ENCODE measurements at places on chromosomes 16 and 17. TPM values are rescaled to one million over a fixed set of nuclear protein-coding genes. Genes with fewer than 3 reads are reported as not detected.

The TMEM92 gene
- not detected for polyA plus RNA-seq

The EPX gene
- not detected for polyA plus RNA-seq

The KRT33A gene
- not detected for polyA plus RNA-seq

The EEF2K gene
- polyA plus RNA-seq, result 2.7 TPM

The TBX6 gene
- 2.0 TPM for polyA plus RNA-seq

The DPEP2 gene
- polyA plus RNA-seq, result 1.2 TPM

The C16orf89 gene
- polyA plus RNA-seq, result 14.4 TPM

The MLLT6 gene
- polyA plus RNA-seq, result 50.9 TPM

The CDRT15L2 gene
- not detected for polyA plus RNA-seq

The TMC7 gene
- polyA plus RNA-seq, result 4.5 TPM

The KRT39 gene
- not detected for polyA plus RNA-seq

The RHBDL1 gene
- 10.0 TPM for polyA plus RNA-seq

The SPNS2 gene
- polyA plus RNA-seq, result 17.9 TPM

The KCTD2 gene
- polyA plus RNA-seq, result 44.3 TPM

The CDR2 gene
- 8.4 TPM for polyA plus RNA-seq

The DPEP1 gene
- polyA plus RNA-seq, result 0.59 TPM

The AGRP gene
- polyA plus RNA-seq, result 0.49 TPM

The AOC2 gene
- 0.31 TPM for polyA plus RNA-seq

The NOB1 gene
- 41.4 TPM for polyA plus RNA-seq

The CLEC3A gene
- polyA plus RNA-seq, result not detected

The RPA1 gene
- 126 TPM for polyA plus RNA-seq

The MYH2 gene
- polyA plus RNA-seq, result not detected

The USP31 gene
- polyA plus RNA-seq, result 4.3 TPM

The STX1B gene
- 38.2 TPM for polyA plus RNA-seq

The SALL1 gene
- 21.6 TPM for polyA plus RNA-seq

The KDM6B gene
- 31.8 TPM for polyA plus RNA-seq

The ZNF830 gene
- polyA plus RNA-seq, result 14.3 TPM

The KRT31 gene
- polyA plus RNA-seq, result 0.81 TPM

The IQCK gene
- polyA plus RNA-seq, result 52.4 TPM
